ENCODE measurements at places on chromosomes 12 and 14. TPM values are rescaled to one million over a fixed set of nuclear protein-coding genes. Genes with fewer than 3 reads are reported as not detected.

The NELL2 gene
- not detected for polyA plus RNA-seq

The GLI1 gene
- 0.25 TPM for polyA plus RNA-seq

The STRN3 gene
- 11.4 TPM for polyA plus RNA-seq

The DNAH10 gene
- polyA plus RNA-seq = 0.03 TPM

The BDKRB1 gene
- polyA plus RNA-seq = 0.18 TPM

The AQP2 gene
- not detected for polyA plus RNA-seq

The SLC7A8 gene
- 11.0 TPM for polyA plus RNA-seq

The COCH gene
- 1.9 TPM for polyA plus RNA-seq

The KRT78 gene
- polyA plus RNA-seq = 0.10 TPM

The MGAT2 gene
- 10.6 TPM for polyA plus RNA-seq

The MUCL1 gene
- not detected for polyA plus RNA-seq

The KLRF2 gene
- not detected for polyA plus RNA-seq

The SERPINA10 gene
- not detected for polyA plus RNA-seq

The SPRYD4 gene
- 1.8 TPM for polyA plus RNA-seq

The DCN gene
- polyA plus RNA-seq = 74.0 TPM

The ZC3H10 gene
- polyA plus RNA-seq = 1.8 TPM

The RHEBL1 gene
- 2.4 TPM for polyA plus RNA-seq

The SSTR1 gene
- 0.88 TPM for polyA plus RNA-seq

The FLRT2 gene
- polyA plus RNA-seq = 0.46 TPM

The WSCD2 gene
- 0.75 TPM for polyA plus RNA-seq

The EML5 gene
- 0.18 TPM for polyA plus RNA-seq

The LRTM2 gene
- polyA plus RNA-seq = not detected

The TMCC3 gene
- polyA plus RNA-seq = 9.5 TPM

The GPR84 gene
- polyA plus RNA-seq = 0.38 TPM

The MYF6 gene
- not detected for polyA plus RNA-seq

The SERPINA5 gene
- not detected for polyA plus RNA-seq

The GLIPR1L1 gene
- polyA plus RNA-seq = not detected

The STON2 gene
- 0.03 TPM for polyA plus RNA-seq

The M6PR gene
- polyA plus RNA-seq = 51.0 TPM

The PLXNC1 gene
- 1.2 TPM for polyA plus RNA-seq

Measured in aorta (tissue), 5 donors.